ENCODE measurements at places on chromosomes 16 and 17.
A peak's percentile ranks its signal among the peaks of the same experiment; 100 is the strongest.

- peak; percentile 94 for DNase-seq
These were observed 28.7 kb upstream of the TNRC6A start for GRCh38 chr16:24700549-24701392.

- DNase-seq = no peak
These were observed 740 bp upstream of the JPT2 start for GRCh38 chr16:1677339-1677738.

GRCh38 chr17:39791111-39791992, 53.6 kb downstream of the GRB7 start:
- no peak for DNase-seq

DNA sequence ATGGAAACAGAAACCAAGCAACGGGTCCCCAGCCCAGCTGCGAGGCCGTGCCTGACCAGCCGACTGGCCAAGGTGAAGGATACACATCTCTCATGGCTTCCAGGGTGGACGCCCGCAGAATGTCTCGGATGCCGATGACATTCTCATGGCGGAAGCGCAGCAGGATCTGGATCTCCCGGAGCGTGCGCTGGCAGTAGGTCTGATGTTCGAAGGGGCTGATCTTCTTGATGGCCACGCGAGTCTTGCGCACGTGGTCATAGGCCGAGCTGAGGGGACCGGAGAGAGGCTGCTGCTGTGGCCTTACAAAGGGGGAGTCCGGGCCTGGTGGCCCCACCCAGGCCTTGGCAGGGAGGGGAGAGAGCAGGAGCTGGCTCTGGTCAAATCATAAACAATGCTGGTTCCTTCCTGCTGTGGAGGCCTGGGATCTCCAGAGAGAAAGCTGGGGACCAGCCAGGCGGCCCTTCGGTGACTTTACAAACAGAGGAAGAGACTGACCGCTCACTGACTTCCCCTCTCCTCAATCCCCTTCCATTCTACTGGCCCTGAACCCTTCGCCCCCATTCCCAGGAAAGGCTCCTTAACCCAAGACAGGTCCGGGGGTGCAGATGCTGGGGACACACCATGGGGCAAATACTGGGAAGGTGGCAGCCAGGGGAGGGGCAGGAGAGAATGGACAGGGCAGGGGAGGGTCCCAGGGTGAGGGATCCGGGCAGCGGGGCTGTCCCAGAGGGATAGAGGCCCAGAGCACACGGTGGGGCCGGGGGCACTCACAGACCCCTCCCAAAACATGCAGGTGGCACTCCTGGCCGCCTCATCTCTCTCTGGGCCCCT, 1.1 kb downstream of the MAPK3 start:
- DNase-seq = peak; percentile 29

GRCh38 chr17:39757176-39757662, 19.5 kb downstream of the GRB7 start:
- no peak for DNase-seq

DNA sequence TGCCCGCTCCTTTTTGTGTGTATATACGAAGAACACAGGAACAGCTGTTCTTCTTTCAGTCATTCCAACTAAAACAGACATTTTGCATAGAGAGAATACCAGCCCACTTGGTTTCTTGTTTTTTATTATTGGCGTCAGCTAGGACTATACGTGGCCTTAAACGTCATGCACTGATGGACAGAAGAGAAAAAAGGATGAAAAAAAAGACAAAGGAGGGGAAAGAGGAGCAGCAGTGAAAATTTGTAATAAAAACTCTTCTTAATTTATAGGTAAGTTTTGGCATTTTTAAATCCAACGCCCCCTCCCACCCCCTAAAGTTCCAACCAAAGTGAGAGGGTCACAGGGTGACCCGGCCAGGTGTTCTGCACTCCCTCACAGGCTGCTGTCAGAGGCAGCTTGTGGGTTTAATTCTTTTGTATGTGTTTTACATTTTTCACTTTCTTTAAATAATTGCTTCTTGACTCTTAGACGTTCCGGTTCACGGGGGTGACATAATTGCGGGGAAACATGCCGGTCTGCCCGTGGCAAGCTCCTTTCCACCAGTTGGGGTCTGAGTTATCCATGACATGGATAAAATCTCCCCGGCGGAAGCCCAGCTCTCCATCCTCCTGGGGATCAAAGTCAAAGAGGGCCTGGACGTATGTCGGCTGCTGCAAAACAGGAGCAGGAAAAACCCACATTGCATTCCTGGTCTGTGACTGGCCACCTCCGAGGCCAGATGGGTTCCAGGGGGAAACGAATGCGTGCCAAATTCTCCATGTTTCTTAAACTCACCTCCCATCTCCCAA, 30.9 kb upstream of the SLC25A19 start:
- DNase-seq = no peak

DNA sequence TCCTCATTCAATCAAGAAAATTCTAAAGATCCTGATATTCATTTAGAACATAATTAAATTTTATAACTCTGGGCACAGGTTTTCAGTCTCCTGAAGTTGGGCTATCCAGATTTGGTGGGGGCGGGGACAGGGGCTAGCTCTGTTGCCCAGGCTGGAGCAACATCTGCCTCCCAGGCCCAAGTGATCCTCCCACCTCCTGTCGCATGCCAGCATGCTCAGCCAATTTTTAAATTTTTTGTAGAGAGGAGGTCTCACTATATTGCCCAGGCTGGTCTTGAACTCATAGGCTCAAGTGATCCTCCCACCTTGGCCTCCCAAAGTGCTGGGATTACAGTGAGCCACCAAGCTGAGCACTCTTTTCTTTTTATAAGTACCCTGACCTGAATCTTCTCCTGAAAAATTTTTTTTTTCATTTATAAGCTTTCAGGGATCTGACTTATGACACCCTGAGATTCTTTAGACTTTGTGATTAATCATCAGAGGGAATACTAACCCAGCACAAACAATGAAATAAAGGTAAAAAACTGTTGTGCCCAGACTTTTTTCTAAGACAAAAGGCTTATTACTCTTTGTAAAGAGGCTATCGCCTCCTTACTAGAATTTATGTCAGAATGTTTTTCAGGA, 62.6 kb downstream of the TUBD1 start:
- no peak for DNase-seq

- no peak for DNase-seq
These were observed 5.0 kb downstream of the RPRML start for GRCh38 chr17:46974086-46974485.

DNA sequence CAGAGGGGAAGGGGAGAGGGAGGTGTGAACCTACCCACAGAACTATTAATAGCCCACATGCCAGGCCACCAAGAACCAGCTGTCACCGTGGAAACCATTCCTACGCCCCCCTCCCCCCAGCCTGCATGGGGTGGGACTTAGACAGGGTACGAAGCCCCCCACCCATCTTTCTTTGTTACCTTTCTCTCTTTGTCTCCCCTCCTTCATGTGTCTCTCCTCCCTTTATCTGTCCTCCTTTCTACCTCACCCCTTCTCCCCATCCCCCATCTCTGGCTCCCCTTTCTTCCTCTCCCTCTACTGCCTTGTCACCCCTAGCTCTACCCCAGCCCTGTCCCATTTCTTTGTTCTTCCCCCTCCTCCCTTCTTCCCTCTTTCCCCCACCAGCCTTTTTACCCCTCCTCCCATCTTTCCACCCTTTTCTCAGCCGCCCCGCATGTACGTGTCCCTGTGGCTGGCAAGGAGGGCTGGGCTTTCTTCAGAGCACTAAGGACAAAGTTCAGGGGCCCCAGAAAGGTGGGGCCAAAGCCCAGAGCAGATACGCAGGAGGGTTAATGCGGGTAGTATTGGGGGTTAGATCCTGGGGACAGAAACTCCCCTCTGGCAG, 8.0 kb downstream of the THRA start:
- DNase-seq = no peak

DNA sequence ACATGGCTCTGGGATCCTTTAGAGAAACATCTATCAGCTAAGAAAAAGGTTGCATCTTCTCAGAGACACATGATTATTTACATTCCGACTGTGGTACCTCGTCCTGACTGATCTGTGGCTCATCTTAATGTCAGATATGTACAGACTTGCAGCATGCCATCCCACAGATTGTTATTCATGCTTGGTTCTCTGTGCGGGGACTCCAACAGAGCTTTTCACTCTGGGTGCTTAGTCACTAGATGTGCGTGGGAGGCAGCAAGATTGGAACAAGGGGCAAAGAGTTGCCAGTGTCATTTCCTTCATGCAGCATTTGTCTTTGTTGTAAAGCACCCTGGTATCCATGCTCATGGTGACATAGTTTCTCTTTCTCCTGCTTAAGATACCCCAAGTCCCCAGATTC, 179.1 kb upstream of the CACNG5 start:
- peak; percentile 54 for DNase-seq

- DNase-seq = no peak
These were observed 112.8 kb downstream of the CLEC16A start for GRCh38 chr16:11056993-11057649.

- no peak for DNase-seq
These were observed 16.9 kb downstream of the OTOP3 start for GRCh38 chr17:74952431-74953133.

DNA sequence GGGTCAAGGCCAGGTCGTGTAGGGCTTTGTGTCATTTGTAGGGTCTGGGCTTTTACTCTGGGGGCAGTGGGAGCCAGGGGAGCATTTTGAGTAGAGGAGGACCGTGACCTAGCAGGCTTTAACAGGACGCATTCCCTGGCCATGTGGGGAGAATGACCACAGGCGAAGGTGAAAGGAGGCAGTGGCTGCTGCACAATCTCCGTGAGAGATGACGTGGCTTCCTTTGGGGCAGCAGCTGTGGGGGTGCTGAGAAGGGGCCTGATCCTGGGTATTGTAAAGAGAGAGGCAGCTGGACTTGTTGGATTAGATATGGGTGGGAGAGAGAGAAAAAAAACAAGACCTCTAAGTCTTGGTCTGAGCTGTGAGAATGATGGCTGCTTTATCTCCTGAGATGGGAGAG, 46.0 kb downstream of the KATNIP start:
- DNase-seq = no peak

- no peak for DNase-seq
These were observed 285.0 kb upstream of the ERCC4 start for GRCh38 chr16:13634959-13635358.

GRCh38 chr16:3957344-3957980, 76.9 kb upstream of the CREBBP start:
- no peak for DNase-seq

DNA sequence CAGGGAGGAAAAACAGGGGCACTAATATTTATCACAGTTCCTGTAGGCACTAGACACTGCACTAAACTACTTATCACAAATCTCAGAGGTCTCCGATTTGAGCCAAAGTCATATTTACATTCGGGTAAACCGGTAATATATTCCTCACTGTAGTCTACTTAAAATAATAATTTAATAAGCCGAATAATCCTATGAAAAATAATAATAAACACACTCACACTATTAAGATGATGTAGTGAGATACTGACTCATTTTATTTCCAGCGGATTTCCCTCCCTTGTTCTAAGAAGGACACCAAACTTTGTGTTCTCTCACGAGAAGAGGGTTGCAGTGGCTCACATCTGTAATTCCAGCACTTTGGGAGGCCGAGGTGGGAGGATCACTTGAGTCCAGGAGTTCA, 36.6 kb upstream of the TNRC6A start:
- no peak for DNase-seq

GRCh38 chr17:28747801-28748750, 4.3 kb downstream of the TRAF4 start:
- DNase-seq = no peak

DNA sequence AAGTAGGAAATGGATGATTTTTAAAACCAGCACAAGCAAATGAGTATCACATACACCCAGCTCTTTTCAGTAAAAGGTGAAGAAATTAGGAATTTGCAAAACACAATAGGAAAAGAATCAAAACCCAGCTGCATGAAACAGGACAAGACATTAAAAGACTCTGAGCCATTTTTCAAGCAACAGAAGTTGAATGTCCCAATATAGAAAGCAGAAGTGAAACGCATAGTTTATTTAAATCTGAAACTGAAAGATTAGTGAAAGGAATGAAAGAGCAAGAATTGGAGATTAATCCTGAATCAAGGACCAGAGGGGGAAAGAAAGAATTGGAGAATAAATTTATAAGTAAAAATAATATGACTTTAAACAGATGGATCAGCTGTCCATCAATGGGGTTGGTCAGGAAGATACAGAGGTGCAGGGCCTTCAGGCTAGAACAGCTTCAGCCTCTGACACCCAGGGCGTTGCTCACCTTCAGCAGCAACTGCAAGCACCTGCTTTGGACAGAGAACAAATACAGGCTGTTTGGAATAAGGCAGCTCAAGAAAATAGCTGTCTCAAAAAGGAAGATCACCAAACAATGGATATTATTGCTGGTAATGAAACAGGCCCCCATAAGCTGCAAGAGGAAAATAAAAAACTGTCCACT, 3.9 kb upstream of the ARHGAP17 start:
- DNase-seq = no peak

GRCh38 chr17:32971171-32971570, 20.5 kb upstream of the SPACA3 start:
- DNase-seq = no peak

DNA sequence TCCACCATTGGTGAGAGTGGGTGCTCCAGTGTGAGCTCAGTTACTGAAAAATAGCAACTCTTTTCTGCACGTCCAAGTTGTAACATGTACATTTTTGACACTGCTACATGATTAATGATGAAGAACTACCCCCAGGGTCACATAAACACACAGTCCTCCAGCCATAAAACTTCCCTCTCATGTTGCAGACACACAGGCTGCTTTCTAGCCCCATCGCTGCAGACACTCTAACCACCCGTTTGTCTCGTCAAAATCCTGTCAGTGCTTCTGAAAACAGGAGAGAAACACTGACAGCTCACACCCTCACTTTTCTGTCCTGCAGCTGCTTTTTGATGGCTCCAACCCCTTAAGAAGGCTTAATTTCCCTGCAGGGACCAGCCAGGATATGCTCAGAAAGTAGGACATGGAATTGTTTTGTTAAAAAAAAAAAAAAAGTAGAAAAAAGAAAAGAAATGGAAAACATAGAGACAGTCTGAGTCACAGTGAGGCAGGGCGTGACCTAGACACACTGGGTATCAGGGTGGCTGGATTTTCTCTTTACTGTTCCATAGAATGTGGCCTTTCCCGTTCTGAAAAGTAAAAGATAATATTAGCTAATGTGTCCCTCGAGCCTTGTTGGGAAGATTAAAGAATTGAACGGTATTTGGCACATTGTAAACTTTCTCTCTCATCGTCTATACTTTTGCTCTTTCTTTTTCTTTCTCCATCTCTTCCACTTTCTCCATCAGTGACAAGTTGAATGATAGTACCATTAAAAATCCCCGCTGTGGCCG, 20.7 kb upstream of the CCL5 start:
- DNase-seq = no peak

DNA sequence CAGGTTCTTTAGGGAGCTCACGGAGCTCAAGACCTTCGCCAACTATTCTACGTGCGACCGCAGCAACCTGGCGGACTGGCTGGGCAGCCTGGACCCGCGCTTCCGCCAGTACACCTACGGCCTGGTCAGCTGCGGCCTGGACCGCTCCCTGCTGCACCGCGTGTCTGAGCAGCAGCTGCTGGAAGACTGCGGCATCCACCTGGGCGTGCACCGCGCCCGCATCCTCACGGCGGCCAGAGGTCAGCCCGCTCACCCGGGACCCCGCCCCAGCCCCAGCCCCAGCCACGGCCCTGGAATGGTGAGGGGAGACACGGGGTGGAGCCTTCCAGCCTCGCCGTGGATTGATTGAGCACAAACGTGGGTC, 13.5 kb downstream of the SARM1 start:
- no peak for DNase-seq

- DNase-seq = peak; percentile 55
These were observed 2.0 kb upstream of the C17orf99 start for GRCh38 chr17:78144147-78144719.

- DNase-seq = no peak
These were observed 131.7 kb downstream of the TMEM114 start for GRCh38 chr16:8458481-8459046.

GRCh38 chr16:75250809-75251279, 580 bp downstream of the BCAR1 start:
- peak; percentile 79 for DNase-seq

- DNase-seq = peak; percentile 83
These were observed 297.5 kb upstream of the XYLT1 start for GRCh38 chr16:17768257-17768656.

All from GM03348 (cell line).